HEK293T (cell line): ENCODE measurements at places on chromosomes 5 and 9.

DNA sequence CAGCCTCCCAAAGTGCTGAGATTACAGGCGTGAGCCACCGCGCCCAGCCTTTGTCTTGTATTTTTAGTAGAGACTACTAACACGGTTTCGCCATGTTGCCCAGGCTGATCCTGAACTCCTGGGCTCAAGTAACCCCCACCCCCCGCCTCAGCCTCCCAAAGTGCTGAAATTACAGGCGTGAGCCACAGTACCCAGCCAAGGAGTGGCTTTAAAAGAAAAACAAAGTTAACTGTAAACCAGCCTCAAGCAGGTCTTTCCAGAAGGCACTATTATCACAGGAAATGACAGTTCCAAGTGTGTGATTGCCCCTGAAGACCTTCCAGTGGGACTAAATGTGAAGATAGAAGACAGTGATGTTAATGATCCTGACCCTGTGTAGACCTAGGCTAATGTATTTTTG lies 31.1 kb downstream of the SIL1 start:
- DNase-seq: no peak

GRCh38 chr5:62653864-62654575 lies 75.4 kb downstream of the LRRC70 start:
- DNase-seq: no peak

GRCh38 chr5:151406322-151406947 lies 41.0 kb upstream of the SLC36A1 start:
- peak; percentile 53 for DNase-seq

DNA sequence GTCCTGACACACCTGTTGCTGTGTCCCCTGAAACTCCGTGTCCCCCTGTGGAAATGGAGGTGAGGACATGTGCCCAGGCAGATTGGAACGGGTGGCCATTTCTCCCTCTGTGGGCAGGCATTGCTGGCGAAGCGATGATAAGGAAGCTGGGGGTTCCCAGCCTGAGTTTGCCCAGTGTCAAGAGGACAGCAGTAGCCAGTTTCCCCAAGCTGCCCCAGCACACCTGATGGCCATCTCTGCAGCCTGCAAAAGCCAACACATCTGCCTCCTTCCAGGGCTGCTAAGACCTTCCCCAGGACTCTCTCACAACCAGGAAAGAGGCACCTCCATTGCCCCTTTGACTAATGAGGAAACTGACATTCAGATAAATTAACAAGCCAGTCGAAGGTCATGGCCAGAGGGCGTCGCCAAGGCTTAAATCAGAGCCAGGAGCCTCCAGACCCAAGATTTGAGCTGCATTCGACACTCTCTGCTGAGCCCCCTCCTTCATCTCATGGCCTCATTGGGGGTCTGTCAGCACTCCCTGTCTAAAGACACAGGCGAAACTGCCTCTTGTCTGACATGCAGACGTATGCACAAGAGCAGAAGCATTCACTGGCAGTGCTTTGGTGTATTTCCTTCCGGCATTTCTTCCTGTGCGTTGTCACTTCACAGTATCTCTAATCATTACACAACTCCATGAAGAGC lies 10.4 kb upstream of the WNK2 start:
- no peak for DNase-seq

GRCh38 chr5:54671111-54671531 lies 153.6 kb downstream of the SNX18 start:
- DNase-seq: no peak

DNA sequence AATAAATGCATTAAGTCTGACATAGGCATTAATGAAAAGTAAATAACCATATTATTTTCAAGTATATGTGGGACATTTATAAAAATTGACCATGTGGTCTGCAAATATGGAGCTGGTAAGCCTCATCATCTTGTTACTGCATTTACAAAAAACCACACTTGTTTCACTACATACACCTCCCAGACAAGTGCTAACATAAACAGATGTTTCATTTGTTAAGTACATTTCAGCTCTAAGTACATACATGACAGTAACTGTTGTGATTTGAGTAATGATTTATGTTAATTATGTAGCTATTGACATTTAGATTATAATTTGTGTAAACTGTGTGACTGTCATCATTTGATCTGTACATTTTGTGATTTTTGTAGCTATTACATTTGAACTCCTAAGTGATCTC lies 13.9 kb downstream of the IDNK start:
- no peak for DNase-seq

DNA sequence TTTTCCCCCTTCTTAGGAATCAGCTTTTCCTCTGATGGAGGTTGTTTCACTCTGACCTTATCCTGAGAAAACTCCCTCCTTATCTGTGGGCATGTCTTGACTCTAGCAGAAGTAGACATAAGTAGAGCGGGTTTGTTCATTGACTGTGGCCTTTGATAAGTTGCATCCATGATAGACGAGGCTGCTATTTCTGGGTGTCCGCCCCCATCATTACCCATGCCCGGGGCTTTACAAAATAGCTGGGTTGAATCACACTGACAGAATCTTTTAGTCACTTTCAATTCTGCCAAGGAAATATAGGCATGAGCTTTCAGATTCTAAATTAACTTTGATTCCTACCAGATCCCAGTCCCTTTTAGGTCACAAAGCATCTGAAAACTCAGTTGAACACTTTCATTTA lies 223.8 kb downstream of the SEC61B start:
- DNase-seq: no peak

GRCh38 chr5:94690778-94691177 lies 72.3 kb downstream of the SLF1 start:
- no peak for DNase-seq

DNA sequence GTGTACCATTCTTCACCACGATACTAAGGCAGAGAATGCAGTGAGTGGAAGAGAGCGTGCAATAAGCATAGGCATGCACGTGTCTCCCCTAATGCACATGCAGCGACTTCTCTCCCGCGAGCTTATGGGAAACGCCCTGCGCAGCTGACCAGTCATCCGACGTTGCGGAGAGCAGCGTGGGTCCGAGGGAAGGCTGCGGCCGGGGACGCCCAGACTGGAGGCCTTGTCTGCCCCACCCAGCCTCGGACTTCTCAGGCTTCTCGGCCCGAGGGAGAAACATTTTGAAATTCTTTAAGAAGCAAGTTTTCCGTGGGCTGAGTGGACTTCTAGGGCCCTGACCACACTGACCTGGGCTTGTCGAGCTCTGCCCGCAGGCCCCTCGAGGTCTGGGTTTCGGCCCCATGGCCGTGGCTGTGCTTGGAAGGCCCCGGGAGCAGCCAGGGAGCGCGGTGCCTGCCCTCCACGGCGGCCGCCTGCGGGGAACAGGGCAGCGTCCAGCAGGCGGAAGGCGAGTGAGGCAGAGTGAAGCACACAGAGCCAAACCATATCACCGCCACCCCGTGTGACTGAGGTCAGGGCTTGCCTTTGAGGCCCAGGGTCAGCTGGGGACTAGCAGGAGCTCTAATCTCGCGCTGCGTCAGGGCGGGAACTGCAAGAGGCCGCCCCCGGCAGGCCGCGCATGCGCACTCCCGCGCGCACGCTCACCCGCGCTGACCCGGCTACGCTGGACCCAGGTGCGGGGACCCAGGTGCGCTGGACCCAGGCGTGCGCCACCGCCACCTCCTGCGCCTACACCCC lies 60.0 kb upstream of the IRX1 start:
- DNase-seq: no peak

DNA sequence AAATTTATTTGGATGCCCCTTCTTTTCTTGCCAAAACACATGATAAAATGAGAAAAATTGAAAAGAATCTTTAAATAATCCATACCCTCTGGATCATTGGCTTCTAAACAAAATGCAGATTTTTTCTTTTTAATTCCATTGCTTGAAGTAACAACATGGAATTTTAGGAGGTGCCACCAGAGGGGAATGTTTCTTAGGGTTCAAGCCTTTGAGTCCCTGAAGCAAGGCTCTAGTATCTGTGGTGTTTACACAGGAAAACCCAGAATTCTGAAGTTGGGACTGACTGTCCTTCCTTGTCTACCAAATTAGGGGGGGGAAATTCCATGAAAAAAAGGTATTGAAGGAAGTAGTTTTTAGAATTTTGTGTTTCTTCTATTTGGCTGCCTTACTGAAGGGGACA lies 69.4 kb downstream of the LMNB1 start:
- DNase-seq: no peak

GRCh38 chr9:94706922-94707321 lies 19.6 kb upstream of the AOPEP start:
- no peak for DNase-seq

GRCh38 chr9:81573415-81574321 lies 115.7 kb downstream of the TLE1 start:
- no peak for DNase-seq

DNA sequence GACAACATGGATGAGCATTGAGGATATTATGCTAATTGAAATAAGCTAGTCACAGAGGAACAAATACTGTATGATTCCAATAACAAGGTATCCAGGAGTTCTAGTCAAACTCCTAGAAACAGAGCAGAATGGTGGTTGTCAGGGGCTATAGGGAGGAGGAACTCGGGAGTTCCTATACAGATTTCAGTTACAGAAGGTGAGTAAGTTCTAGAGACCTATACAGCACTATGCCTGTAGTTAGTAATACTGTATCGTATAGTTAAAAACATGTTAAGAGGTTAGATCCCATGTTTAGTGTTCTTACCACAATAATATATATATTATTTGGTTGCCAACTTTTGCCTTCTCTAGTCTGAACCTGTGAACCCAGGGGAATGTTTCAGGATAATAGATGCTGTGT lies 7.9 kb upstream of the OXCT1 start:
- DNase-seq: no peak

GRCh38 chr9:13485068-13485596 lies 205.6 kb upstream of the MPDZ start:
- DNase-seq: no peak

- no peak for DNase-seq
These were observed 247.2 kb downstream of the CDH10 start for GRCh38 chr5:24397601-24398000.

GRCh38 chr5:169805937-169806700 lies 169.0 kb downstream of the DOCK2 start:
- no peak for DNase-seq

DNA sequence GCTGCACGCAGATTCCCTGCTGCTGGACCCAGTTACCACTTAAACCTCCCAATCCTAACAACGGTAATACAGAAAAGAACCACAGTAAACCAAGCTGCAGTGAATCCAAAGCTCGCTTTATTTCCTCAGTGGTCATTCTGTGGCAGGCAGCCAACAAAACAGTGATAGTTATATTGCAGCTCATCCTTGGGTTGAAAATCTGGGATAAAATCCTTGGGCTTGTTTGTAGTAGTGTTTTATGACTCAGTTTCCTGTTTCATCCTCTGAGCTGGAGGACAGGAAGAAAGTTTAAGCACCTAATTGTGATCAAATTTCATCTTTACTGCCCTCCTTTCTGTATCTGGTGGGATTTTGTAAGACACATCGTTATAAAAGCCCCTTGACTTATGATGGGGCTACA lies 31.4 kb downstream of the HMGCR start:
- DNase-seq: no peak

- no peak for DNase-seq
These were observed 243.1 kb upstream of the RFX3 start for GRCh38 chr9:3768712-3769457.

DNA sequence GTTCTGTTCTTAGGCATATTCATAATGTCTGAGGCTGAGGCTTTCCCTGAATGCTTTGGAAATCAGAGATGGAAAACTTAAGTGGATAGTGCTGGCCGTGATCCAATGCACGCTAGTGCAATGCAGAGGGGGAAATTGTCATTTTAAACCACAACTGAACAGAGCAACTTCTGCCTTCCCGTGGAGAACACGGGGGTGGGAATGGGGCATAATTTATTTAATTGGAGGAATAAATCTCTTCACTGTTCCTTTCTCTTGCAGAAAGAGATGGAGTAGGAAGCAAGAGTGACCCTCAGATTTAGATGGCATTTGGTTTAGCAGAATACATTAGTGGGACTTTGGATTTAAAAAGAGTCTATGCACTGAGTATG lies 22.9 kb upstream of the NREP start:
- no peak for DNase-seq

GRCh38 chr5:72237415-72237814 lies 82.6 kb downstream of the MRPS27 start:
- DNase-seq: no peak

DNA sequence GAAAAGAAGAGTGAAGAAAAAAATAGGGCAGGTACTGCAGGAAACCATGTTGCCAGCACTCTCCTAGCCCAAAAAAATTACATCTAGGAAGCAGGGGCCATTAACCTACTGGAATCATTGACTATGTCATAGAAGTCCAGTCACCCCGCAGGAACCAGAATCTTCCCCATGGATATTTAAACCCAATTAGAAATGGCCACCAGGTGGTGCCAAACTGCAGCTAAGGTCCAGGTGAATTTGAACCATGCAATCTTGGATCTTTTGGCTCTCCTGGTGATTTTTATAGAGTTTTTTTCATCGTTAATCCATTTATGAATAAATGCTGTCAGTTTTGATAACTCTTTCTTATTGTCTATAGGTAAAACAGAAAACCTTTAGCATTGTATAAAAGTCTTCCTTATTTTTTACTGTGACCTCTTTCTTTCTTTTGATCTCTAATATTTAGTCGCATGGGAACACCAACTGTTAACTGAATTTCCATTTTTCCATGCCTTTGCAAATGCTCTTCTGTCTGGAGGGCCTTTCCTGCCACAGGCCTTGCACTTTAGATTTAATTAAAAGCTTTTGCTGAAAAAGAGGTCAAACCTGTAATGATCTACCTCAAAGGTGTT lies 147.5 kb upstream of the FGF10 start:
- DNase-seq: peak; percentile 10

DNA sequence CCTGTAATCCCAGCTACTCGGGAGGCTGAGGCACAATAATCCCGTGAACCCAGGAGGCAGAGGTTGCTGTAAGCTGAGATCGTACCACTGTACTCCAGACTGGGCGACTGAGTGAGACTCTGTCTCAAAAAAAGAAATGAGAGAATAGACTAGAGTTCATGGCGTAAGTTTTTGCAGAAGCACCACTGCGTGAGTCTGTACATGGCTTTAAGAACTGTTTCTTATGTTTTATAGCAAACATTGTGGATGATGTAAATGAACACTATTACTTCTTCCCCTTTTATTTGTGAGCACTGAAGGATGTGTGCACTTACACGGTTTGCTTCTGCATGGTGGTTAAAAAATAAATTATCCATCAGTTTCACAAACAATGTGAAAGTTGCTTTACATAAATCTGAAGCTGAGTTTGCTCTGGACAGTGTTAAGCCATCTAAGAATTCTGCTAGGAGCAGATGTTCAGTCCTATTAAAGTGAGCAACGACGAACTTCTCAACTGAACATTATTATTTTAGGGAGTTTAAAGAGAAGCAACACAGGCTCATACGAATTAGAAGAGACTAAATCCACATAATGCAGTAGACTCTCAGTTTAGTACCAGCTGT lies 52.5 kb downstream of the ZFAND5 start:
- DNase-seq: no peak
